ENCODE measurements at places on chromosomes 11 and 22.

GRCh38 chr11:8801121-8801520 lies 109.9 kb upstream of the AKIP1 start:
- DNase-seq, result no peak

DNA sequence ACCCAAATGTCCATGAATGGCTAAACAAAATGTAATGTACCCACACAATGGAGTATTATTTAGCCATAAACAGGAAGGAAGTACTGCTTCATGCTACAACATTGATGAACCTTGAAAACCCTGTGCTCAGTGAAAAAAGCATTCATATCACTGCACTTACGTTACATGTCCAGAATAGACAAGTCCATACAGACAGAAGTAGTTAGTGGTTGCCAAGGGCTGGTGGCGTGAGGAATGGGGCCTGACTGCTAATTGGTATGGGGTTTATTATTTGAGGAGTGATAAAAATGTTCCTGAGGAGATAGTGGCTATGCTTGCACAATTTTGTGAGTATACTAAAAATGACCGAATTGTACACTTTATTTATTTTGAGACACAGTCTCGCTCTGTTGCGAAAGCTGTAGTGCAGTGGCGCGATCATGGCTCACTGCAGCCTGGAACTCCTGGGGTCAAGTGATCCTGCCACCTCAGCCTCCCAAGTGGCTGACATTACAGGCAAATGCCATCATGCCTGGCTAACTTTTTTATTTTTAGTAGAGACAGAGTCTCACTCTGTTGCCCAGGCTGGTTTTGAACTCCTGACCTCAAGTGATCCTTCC lies 7.7 kb upstream of the SYVN1 start:
- DNase-seq, result no peak

GRCh38 chr11:76628408-76628947 lies 42.1 kb downstream of the LRRC32 start:
- DNase-seq, result no peak

DNA sequence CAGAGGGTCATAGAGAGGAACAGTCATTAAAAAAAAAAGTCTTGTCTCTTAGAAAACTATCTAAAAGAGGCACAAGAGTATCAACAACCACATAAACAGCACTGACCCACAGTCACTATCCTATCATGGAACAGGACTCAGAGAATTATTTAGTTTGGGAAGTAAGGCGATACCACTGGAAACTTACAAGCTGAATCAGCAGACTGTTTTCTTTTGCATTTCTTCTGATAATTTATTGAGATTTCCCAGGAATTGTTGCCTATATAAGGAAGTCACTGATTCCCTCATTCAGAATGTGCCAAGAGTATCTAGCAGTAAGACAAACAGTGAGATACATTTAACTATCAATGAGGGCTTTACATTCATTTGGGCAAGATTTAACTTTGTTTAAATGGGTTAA lies 304.1 kb downstream of the GUCY1A2 start:
- no peak for DNase-seq

DNA sequence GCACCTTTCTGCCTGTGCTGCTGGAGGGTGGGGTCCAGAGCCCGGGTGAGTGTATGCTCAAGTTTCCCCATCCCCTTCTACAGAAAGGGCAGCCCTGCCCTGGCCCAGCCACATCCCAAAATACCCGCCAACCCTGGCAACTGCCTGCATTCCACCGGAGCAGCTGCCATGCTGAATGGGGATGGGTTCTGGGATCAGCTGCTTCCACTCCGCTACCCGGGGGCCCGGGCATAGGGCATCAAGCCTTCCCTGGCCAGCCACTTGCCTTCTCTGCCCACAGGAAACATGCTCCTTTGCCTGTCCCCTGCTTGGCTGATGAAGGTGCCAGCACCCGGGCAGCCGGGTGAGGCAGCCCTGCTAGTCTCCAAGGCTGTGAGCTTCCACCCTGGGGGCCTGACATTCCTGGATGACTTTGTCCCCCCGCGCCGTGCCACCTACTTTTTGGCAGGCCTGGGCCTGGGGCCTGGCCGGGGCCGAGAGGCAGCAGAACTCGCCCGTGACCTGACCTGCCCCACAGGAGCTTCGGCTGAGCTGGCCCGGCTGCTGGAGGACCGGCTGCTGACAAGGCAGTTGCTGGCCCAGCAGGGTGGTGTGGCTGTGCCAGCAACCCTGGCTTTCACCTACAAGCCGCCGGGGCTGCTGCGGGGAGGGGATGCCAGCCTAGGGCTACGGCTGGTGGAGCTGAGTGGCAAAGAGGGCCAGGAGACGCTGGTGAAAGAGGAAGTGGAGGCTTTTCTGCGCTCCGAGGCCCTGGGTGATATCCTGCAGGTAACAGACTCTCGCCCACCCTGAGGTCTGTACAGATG lies 3.2 kb downstream of the CARNS1 start:
- no peak for DNase-seq

DNA sequence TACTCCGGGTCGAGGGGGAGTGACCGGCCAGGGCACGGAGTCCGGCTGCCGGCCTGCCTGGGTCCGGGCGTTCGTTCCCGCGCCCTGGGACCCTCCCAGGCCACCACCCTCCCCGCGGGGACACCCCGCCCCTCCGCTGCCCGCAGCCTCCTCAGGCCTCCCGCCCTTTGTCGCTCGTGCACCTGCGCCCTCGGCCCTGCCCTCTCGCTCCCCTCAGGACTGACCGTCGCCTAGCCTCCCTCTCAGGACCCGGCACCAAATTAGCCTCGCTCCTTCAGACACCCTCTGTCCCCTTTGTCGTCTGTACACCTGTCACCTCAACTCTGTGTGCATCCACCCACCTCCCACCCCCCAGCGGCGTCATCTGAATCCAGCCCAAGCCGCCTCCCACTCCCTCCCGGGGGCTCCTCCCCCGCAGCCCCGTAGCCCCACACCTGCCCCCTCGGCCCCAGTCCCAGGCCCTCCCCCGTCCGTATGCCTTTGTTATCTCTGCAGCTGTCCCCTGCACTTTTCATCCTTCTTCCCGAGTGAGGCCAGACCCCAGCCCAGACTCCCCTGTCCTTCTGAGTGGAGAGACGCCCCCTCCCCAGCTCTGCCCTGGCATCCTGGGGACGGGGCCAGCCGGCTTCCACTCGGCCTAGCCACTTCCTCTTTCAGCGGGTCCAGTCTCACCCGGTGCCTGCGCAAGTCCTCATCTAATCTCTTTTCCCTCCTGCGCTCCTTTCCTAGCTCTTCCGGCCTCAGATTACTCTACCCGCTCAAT lies 643 bp downstream of the TIGD3 start:
- peak; percentile 35 for DNase-seq
